ENCODE measurements at places on chromosomes 4 and X. TPM values are rescaled to one million over a fixed set of nuclear protein-coding genes. Genes with fewer than 3 reads are reported as not detected.

TAF7L gene
- 0.02 TPM for polyA plus RNA-seq

UCHL1 gene
- 39.3 TPM for polyA plus RNA-seq

USP17L21 gene
- not detected for polyA plus RNA-seq

TENM3 gene
- 1.8 TPM for polyA plus RNA-seq

PPP1R2C gene
- not detected for polyA plus RNA-seq

CT55 gene
- not detected for polyA plus RNA-seq

GAB1 gene
- 3.9 TPM for polyA plus RNA-seq

ADH7 gene
- polyA plus RNA-seq, result not detected

DCAF4L1 gene
- 0.02 TPM for polyA plus RNA-seq

ZCCHC18 gene
- 0.36 TPM for polyA plus RNA-seq

NPY5R gene
- 1.0 TPM for polyA plus RNA-seq

UCP1 gene
- polyA plus RNA-seq, result 0.56 TPM

SOWAHB gene
- 2.8 TPM for polyA plus RNA-seq

USP26 gene
- polyA plus RNA-seq, result not detected

SPANXA1 gene
- polyA plus RNA-seq, result not detected

FAM200B gene
- 64.9 TPM for polyA plus RNA-seq

SPACA5B gene
- polyA plus RNA-seq, result not detected

FANCB gene
- polyA plus RNA-seq, result 0.18 TPM

COX7B2 gene
- polyA plus RNA-seq, result not detected

GAGE12H gene
- not detected for polyA plus RNA-seq

CLCN4 gene
- 2.4 TPM for polyA plus RNA-seq

NRK gene
- polyA plus RNA-seq, result 0.13 TPM

CTAG2 gene
- not detected for polyA plus RNA-seq

CDKL5 gene
- polyA plus RNA-seq, result 0.97 TPM

AR gene
- polyA plus RNA-seq, result 6.3 TPM

CTAG1A gene
- polyA plus RNA-seq, result 0.51 TPM

TRIM61 gene
- 2.0 TPM for polyA plus RNA-seq

TASL gene
- polyA plus RNA-seq, result 2.1 TPM

GC gene
- polyA plus RNA-seq, result 14.9 TPM

SYTL5 gene
- polyA plus RNA-seq, result 0.33 TPM

PDE6B gene
- polyA plus RNA-seq, result 0.76 TPM

FAM9C gene
- not detected for polyA plus RNA-seq

PGM2 gene
- 4.7 TPM for polyA plus RNA-seq

ESX1 gene
- polyA plus RNA-seq, result not detected

DCAF12L1 gene
- not detected for polyA plus RNA-seq

RFC1 gene
- polyA plus RNA-seq, result 12.3 TPM

MAP7D2 gene
- polyA plus RNA-seq, result 1.2 TPM

ASB5 gene
- 0.07 TPM for polyA plus RNA-seq

P2RY8 gene
- polyA plus RNA-seq, result 1.2 TPM

PAGE4 gene
- polyA plus RNA-seq, result not detected

ADH1C gene
- 8.1 TPM for polyA plus RNA-seq

SRPX gene
- 262 TPM for polyA plus RNA-seq

SPANXN3 gene
- polyA plus RNA-seq, result not detected

FAAH2 gene
- 37.6 TPM for polyA plus RNA-seq

Data from adipose tissue (tissue), 3 donors.